Activated CD8-positive, alpha-beta memory T cell treated with anti-CD3 and anti-CD28 coated beads for 48 hours (primary cell): ENCODE measurements at places on chromosomes 2 and 18.

- no peak for DNase-seq
These were observed 75.8 kb downstream of the MBD2 start for GRCh38 chr18:54148678-54149077.

GRCh38 chr2:152609699-152610098, 107.6 kb downstream of the PRPF40A start:
- no peak for DNase-seq

GRCh38 chr2:76512201-76512820, 801.6 kb upstream of the GCFC2 start:
- DNase-seq: no peak

GRCh38 chr2:62485761-62486438, 20.1 kb downstream of the TMEM17 start:
- no peak for DNase-seq

DNA sequence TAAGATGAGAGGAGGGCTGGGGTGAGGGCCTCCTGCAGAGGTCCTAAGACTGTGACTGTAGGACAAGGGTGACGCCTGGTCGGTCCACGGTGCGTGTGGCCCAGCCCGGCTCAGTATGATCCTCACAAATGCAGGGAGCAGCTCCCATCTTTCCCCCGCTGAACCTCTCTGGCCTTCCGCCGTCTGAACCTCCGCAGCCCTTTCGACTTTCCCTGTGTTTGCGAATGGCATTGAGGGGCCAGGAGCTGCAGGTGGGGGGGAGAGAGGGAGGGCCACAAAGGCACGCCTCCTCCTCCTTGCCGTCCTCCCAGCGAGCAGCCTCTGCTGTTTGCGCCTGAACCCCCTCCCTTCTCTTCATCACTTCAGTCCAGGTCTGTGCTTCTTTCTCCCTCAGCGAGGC, 68.6 kb upstream of the PXDN start:
- DNase-seq: no peak

DNA sequence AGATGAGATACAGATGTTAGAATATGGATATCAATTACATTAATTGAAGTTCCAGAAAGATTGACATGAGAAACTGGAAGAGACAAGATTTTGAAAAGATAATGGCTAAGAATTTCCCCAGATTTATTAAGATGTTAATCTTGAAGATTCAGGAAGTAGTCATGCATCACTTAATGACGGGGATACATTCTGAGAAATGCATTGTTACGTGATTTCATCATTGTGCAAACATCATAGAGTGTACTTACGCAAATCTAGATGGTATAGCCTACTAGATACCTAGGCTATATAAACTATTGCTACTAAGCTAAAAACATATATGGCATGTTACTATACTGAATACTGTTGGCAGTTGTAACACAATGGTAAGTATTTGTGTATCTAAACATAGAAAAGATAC, 6.8 kb upstream of the CHMP3 start:
- no peak for DNase-seq

- no peak for DNase-seq
These were observed 245.6 kb downstream of the TPGS2 start for GRCh38 chr18:36582988-36583745.

DNA sequence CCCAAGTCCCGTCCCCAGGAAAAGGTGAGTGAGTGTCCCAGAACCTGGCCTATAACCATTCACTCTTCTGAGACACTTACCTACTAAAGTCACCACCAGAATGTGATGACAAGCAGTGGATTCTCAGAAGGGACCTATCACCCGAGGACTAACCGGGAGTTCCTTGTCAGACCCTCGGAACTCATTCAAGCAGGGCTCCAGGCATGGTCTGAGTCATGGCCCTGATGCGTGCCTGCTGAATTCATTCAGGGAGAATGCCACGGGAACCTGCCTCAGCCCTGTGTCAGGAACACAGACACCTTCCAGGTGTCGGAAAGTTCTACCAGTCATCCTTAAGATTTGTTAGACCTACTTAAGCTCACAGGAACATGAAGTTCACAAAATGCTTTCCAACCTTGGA, 29.8 kb downstream of the ALPK2 start:
- DNase-seq: no peak

DNA sequence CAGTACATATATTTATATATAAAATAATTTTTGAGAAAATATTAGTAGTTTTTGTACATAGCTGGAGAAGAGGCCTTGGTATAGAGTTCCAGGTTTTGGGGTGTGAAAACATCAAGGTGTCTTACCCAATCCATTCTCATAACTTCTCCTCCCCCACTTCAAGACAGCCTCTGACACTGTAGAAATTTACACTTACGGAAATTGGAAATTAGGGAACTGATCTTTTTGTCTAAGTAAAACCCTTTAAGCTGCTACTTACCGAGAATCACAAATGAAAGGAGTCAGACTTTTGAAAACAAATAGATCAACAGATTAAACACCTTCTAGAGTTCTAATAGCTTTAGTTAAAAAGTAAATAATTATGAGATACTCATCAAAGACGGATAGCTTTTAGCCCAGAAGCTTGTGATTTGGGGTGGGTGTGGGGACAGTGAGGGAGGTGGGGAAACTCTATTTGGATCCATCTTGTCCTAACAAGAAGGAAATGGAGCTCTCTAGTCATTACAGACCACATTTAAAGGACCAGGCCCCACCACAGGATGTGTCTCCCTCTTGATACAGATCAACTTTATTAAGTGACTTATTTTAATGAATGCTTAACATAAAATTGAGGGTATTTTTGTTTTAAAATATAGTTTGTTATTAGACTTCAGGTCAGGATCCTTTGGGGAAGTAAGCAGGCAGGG, 11.1 kb upstream of the FBXO11 start:
- DNase-seq: no peak

DNA sequence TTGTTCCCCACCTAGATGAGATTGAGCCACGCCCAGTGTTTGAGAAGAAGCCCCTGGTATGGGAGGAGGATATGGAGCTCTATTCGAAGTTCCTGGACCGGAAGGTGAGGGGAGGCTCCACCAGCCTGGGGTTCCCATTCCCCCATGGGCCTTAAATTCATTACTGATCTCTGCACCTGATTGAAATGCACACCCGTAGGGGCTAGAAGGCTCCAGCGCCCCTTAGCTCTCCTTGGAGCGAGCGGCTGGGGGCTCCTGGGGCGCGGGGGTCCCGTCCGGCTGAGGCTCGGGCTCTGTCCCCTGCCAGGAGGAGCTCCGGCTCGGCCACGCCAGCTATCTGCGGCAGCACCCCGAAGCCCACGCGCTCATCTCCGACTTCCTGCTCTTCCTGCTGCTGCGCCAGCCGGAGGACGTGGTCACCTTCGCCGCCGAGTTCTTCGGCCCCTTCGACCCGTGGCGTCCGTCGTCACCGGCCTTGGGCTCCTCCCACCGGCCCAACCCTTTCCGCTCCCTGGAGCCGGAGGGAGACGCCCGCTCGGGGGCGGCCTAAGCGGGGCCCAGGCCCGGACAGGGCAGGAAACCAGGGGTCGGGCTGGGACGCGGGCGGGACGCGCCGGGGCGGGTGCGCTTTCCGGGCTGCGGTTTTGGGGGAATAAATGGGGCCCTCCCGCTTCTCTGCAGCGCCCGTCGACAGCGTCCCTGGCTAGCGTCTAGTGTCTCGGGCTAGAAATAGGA, 10.9 kb downstream of the CATIP start:
- peak; percentile 30 for DNase-seq

DNA sequence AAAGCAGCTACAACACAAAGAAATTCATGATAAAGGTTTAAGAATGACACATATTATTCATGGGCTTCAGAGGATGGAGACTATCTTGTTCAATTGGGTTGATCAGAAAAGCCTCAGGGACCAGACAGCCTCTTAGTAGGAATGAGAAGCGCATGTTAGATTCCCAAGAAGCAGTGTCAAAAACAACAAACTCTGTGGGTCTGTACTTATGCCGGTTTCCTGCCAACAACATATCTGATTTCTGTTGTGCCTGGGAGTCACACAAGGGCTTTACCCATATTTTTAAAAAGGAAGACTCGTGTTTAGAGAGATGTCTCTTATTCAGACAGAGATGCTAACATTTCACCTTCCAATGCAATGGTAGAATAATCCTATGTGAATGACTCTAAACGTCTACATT, 2180.6 kb upstream of the CELF4 start:
- no peak for DNase-seq

DNA sequence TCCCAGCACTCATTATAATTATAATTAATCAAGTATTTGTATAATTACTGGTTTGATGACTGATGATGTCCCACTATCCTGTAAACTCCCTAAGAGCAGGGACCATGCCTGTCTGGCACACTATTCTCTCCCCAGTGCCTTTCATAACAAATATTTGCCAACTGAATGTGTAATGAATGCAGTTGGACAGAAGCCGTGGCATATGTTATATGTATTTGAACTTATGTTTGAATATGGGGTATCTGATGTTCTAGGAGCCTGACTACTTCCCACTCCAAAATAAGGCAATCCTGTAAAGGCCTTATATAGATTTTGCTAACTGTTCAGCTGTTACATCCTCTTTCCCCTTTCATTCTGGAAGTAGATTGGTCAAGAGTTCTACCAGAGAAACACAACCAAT, 19.7 kb downstream of the OSBPL6 start:
- DNase-seq: no peak

DNA sequence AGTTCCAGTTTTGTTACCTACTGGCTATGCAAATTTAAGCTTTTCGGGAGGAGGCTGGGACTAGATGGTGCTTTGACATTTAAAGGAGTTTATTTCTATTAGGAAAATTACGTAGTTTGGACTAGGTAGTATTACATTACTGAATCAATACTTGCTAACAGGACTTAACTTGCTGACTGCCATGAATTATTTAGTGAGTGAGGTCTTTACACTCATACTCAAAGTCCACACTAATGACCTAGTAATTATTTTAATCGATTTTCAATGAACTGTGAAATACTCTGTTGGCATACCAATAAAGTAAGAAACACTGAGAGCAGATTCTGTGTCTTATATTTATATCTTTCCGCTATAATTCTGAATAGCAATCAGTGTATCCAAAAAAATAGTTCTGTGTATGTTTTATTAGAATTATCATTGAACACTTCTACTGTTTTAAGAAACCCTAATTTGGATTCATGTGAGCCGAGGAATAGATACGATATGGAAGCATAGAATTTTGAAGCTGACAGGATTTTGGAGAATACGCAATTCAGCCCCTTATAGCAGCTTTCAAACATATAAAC, 55.0 kb downstream of the CHST9 start:
- DNase-seq: no peak
